BJ (cell line): ENCODE measurements at places on chromosomes 11 and 22. TPM values are rescaled to one million over a fixed set of nuclear protein-coding genes. Genes with fewer than 3 reads are reported as not detected.

The MS4A4A gene
- not detected in 2 replicates for polyA plus RNA-seq

The CRYBA4 gene
- not detected in 2 replicates for polyA plus RNA-seq

The OR52A1 gene
- polyA plus RNA-seq = not detected in 2 replicates

The OR4C15 gene
- polyA plus RNA-seq = not detected in 2 replicates

The OR8G1 gene
- polyA plus RNA-seq = not detected in 2 replicates

The OR5W2 gene
- not detected in 2 replicates for polyA plus RNA-seq

The RASD2 gene
- polyA plus RNA-seq = 0.45 and 1.2 TPM in 2 replicates

The DDI1 gene
- not detected in 2 replicates for polyA plus RNA-seq
